Fibroblast of the aortic adventitia (primary cell): ENCODE measurements at places on chromosomes 7 and 10. TPM values are rescaled to one million over a fixed set of nuclear protein-coding genes. Genes with fewer than 3 reads are reported as not detected.

Gene DEPP1
- total RNA-seq: 17.3 and 73.8 TPM in 2 replicates

Gene CLRN3
- total RNA-seq: not detected in 2 replicates

Gene LAMTOR4
- total RNA-seq: 82.2 and 316 TPM in 2 replicates

Gene CCDC172
- total RNA-seq: not detected in 2 replicates

Gene HTR5A
- not detected in 2 replicates for total RNA-seq

Gene KCNIP2
- total RNA-seq: 0.82 and 1.2 TPM in 2 replicates

Gene PPP1R17
- not detected in 2 replicates for total RNA-seq

Gene PCLO
- 0.36 TPM in 1 of 2 replicates, not detected in the other for total RNA-seq

Gene PKD2L1
- not detected in 2 replicates for total RNA-seq

Gene SPDYE9
- 0.08 TPM in 1 of 2 replicates, not detected in the other for total RNA-seq

Gene SP4
- 1.6 and 17.0 TPM in 2 replicates for total RNA-seq

Gene TMEM176B
- 1.9 TPM in 1 of 2 replicates, not detected in the other for total RNA-seq

Gene ITPRID1
- total RNA-seq: not detected in 2 replicates

Gene SMO
- total RNA-seq: 4.2 and 24.1 TPM in 2 replicates

Gene GIMAP8
- total RNA-seq: 0.09 and 0.16 TPM in 2 replicates

Gene TACC2
- total RNA-seq: 9.2 and 15.3 TPM in 2 replicates

Gene OPN4
- not detected in 2 replicates for total RNA-seq

Gene AGBL3
- total RNA-seq: 0.41 and 2.9 TPM in 2 replicates

Gene DYNC1I1
- total RNA-seq: 0.54 and 9.9 TPM in 2 replicates

Gene OR2A1
- 0.27 TPM in 1 of 2 replicates, not detected in the other for total RNA-seq

Gene PNLIPRP3
- total RNA-seq: not detected in 2 replicates

Gene BTBD16
- 0.09 TPM in 1 of 2 replicates, not detected in the other for total RNA-seq

Gene GPR15LG
- total RNA-seq: not detected in 2 replicates

Gene NACAD
- 3.6 and 5.5 TPM in 2 replicates for total RNA-seq

Gene MYO1G
- 0.09 TPM in 1 of 2 replicates, not detected in the other for total RNA-seq

Gene LEP
- under 0.01 TPM in 1 of 2 replicates, not detected in the other for total RNA-seq

Gene TCAF2
- 1.6 TPM in 2 replicates for total RNA-seq

Gene IL6
- 3.8 and 10.2 TPM in 2 replicates for total RNA-seq

Gene LRRC18
- not detected in 2 replicates for total RNA-seq

Gene MRLN
- not detected in 2 replicates for total RNA-seq

Gene MYOZ1
- total RNA-seq: not detected in 2 replicates

Gene ALKBH4
- 8.0 and 15.9 TPM in 2 replicates for total RNA-seq

Gene NUDT13
- 1.8 TPM in 2 replicates for total RNA-seq

Gene SHTN1
- 4.2 and 9.2 TPM in 2 replicates for total RNA-seq

Gene ASB13
- 8.4 and 17.1 TPM in 2 replicates for total RNA-seq

Gene ITGB8
- 17.7 and 79.2 TPM in 2 replicates for total RNA-seq

Gene RPEL1
- total RNA-seq: under 0.01 and 0.82 TPM in 2 replicates

Gene AGR2
- total RNA-seq: 0.25 TPM in 1 of 2 replicates, not detected in the other

Gene TMEM225B
- total RNA-seq: 0.54 TPM in 1 of 2 replicates, not detected in the other

Gene SP8
- total RNA-seq: not detected in 2 replicates

Gene ENTPD1
- 0.09 and 0.16 TPM in 2 replicates for total RNA-seq

Gene PTPN12
- 46.9 and 54.0 TPM in 2 replicates for total RNA-seq

Gene GATAD1
- total RNA-seq: 14.8 and 25.7 TPM in 2 replicates

Gene HOGA1
- total RNA-seq: 0.08 and 0.72 TPM in 2 replicates

Gene KIF20B
- 6.1 and 25.8 TPM in 2 replicates for total RNA-seq

Gene SYT15B
- 0.16 TPM in 1 of 2 replicates, not detected in the other for total RNA-seq

Gene GBX1
- total RNA-seq: not detected in 2 replicates

Gene CTAGE15
- total RNA-seq: 0.25 TPM in 1 of 2 replicates, not detected in the other

Gene ASZ1
- total RNA-seq: not detected in 2 replicates

Gene ZNF503
- total RNA-seq: 21.7 and 29.8 TPM in 2 replicates

Gene CCDC146
- 1.4 and 2.0 TPM in 2 replicates for total RNA-seq

Gene GIMAP1
- total RNA-seq: not detected in 2 replicates

Gene FXYD4
- not detected in 2 replicates for total RNA-seq

Gene DDC
- not detected in 2 replicates for total RNA-seq

Gene SLC13A1
- total RNA-seq: not detected in 2 replicates

Gene VAX1
- not detected in 2 replicates for total RNA-seq

Gene CD36
- 1.7 and 561 TPM in 2 replicates for total RNA-seq

Gene MDFIC
- 15.9 and 72.1 TPM in 2 replicates for total RNA-seq

Gene CAMK2B
- total RNA-seq: 6.4 TPM in 1 of 2 replicates, not detected in the other
